ENCODE measurements at places on chromosomes 12 and 14.
A peak's percentile ranks its signal among the peaks of the same experiment; 100 is the strongest.

- DNase-seq = no peak
Observed at GRCh38 chr12:6322969-6323339, 12.5 kb downstream of the PLEKHG6 start.

- no peak for DNase-seq
Observed at GRCh38 chr12:64120568-64120967, 101.5 kb downstream of the KICS2 start.

DNA sequence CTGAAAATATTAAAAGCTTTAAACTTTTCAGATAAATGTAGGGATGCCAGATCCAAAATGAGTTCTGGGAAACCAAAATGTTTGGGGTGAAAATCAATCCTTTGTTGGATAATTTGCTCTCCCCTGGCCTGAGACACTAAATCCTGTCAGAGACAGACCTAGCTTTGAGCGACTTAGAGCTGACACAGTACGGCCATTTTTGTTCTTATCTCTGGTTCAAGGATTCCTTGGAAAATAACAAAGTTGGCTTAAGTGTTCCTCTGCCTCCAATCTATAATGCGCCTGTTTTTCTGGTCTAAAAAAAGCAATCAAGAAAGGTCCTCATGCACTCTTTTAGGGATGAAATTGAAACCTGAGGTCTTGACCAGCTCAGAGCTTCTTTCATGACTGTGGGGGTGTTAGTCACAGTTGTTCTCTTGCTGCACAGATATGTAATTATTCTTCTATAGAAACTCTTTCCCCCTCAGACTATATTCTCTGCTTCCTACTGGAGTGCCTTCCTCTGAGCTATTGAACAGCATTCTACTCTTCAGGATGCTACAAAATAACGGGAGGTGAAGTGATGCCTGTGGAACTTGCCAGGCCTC lies 52.3 kb upstream of the EGLN3 start:
- no peak for DNase-seq

GRCh38 chr12:68469113-68469512 lies 137.0 kb upstream of the MDM1 start:
- DNase-seq = no peak

GRCh38 chr12:7905071-7905470 lies 30.9 kb downstream of the SLC2A3 start:
- DNase-seq = no peak

DNA sequence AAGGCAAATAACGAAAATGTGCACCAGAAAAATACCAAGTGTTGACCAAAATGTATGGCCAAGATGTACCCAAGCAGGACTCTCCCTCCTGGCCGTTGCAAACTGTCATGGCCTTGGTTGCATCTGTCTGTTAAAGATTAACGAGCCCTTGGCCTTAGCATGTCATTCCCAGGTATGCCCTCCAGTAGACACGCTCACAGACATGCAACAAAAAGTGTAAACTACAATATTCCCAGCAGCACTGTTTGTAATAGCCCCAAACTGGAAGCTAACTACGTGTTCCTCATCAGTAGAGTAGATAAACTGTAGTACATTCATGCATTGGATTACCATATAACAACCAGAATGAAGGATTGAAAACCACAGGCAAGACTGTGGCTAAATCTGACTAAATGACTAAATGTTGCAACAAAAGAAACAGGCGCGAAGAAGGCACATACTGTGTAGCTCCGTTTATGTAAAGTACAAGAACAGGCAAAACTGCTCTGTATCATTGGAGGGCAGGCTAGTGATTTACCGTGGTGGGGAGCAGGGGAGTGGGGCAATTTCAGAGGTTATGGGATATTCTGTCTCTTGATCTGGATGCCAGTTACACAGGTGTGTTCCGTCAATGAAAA lies 232.8 kb upstream of the DIO3 start:
- no peak for DNase-seq

DNA sequence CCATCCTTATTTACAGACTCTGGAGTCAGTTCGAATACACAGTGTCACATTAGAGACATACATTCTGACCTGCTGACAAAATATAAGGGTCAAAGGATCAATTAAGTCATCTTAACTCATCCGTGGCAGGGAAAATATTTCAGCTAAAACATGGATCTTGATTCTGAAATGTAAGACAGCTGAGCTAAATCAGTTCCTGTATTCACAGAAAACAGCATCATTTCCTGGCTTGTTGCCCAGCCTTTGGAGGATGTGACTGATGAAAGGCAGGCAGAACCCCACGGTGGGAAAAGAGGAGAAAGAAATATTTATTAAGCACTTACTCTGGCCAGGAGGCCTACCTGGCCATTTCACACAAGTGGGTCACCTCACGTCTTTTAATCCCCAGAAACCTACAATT lies 101.9 kb downstream of the GAS2L3 start:
- DNase-seq = peak; percentile 15

GRCh38 chr12:111189792-111190191 lies 179.1 kb downstream of the PHETA1 start:
- DNase-seq = no peak

DNA sequence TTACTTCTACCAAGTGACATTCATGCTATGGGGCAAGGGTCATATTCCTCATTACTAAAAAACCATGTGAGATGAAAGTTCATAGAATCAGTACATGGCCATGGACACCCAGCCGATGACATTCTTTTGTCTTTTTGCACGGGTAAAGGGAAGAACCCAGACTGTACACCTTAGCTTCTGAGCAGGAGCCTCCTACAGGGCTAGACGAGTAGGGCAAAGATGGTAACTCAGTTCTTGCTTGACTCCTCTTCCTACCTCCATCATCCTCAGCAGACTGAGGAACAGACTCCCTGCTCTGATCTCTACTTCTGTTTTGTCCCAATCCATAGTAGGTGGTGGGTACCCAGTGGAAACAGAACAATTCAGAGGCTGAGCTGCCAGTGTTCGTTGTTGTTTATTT lies 281.3 kb downstream of the NPAS3 start:
- no peak for DNase-seq

- DNase-seq = no peak
Observed at GRCh38 chr12:85277900-85278597, 2.0 kb upstream of the ALX1 start.

DNA sequence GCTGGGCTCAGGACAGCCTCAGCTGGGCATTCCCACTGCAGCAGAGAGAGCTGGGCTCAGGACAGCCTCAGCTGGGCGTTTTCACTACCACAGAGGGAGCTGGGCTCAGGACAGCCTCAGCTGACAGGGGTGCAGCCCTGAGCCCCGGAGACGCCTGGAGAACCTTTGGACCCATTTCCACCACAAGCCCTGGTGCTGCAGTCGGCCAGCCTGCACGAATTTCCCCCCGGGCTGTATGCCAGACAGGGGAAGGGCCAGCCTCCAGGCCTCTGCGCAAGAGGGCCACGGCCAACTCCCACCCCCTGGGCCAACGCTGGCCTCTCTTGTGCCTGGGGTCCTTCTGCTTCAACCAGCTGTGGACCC lies 2.6 kb upstream of the C14orf180 start:
- DNase-seq = no peak

GRCh38 chr14:34498684-34499412 lies 36.8 kb upstream of the SPTSSA start:
- peak; percentile 13 for DNase-seq

- no peak for DNase-seq
Observed at GRCh38 chr12:105977236-105977635, 161.5 kb downstream of the NUAK1 start.

DNA sequence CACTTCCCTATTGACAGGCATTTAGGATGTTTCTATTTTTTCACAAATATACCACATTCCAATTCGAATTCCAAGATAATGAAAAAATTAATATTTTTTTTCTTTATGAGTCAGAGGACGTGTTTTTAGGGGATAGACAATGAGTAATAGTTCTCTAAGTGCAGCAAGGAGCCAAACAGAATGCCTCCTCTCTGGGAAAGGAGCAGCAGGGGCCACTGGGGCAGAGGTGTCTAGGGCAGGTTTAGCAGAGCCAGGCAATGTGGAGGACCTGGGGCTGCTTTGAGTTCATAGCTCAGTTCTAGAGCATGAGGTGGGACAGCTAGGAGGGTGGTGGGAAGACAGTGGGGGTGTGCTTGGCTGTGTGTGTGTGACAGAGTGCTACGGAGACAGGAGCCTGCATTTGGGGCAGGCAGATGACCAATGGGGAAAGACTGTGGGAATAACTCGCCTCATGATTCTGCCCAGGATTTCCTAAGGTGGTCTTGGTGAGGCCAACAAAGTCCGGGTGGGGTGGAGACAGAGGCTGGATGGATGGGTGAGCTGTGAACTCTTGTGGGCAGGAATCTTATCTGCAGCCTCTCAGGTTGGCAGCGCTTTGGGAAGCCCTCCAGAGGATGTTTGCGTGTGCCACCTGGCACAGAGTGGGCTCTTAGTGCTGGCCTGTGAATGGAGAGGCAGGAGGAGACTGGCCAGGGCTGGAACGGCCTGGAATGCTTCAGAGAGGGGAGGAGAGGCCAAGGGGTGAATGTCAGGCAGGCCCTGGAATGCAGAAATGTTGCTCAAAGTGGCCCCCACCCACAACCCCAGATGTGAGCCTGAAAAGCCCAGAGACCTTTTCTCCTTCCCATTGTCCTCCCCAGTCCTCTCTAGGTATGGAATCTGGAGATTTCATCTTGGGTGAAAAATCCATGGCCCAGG lies 2.4 kb upstream of the KRT7 start:
- DNase-seq = no peak

DNA sequence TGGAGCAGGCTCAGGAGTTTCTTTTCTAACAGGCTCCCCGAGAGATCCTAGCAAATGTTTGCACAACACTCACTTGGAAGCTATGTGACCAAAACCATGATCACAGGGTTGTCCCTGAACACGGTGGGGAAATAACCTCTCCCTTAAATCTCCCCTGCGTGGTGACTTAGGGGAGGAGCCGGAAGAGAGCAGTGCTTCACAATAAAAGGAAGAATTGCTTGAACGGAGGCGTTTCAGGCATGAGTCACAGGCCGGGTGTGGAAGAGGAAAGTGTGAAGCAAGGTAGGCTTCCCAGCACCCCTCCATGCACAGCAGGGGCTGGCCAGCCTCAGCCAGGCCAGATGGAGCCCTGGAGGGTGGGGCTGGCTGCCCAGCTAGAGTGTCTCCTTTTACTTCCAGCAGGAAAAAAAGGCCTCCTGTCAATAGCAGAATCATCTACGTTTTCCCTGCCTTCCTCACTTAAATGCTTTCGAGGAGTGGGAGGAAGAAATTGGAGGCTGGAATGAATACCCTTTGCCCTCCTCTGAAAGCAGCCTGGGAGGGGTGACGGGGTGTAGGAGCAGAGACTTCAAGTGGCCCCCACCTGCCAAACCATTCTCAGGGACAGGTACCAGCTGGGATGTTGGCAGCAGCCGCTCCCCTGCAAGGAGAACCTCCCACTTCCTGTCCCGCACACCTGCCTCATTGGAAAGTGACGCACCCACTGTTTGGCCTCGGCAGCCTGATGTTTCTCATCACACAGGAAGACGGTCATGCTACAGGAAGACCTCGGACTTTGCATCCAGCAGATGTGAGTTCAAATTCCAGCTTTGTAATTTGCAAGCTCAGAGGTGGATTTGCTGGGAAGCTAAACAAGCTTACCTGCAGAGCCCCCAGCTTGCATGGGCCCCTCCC lies 30.1 kb upstream of the PPP2R5C start:
- DNase-seq = peak; percentile 86

DNA sequence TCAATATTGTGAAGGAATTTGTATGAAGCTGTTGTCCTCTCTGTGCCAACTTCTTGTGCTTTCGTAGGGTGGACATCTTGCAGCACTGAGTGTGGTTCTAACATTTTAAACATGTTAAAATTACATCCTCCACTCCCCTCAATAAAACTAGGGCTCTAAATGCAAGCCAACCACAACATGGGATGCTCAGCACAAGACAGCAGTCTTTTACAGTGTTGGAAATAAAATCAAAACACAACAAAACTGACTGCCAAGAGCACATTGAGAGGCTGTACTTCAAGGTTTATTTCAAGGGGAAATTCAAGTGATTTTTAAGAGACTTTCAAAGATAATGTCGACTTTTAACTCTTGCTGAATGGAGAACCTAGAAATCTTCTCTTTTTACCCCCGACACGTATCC lies 396.9 kb downstream of the TMTC2 start:
- no peak for DNase-seq

GRCh38 chr12:75482646-75483045 lies 2.1 kb downstream of the GLIPR1 start:
- no peak for DNase-seq

GRCh38 chr12:19894050-19894449 lies 454.8 kb downstream of the AEBP2 start:
- no peak for DNase-seq

DNA sequence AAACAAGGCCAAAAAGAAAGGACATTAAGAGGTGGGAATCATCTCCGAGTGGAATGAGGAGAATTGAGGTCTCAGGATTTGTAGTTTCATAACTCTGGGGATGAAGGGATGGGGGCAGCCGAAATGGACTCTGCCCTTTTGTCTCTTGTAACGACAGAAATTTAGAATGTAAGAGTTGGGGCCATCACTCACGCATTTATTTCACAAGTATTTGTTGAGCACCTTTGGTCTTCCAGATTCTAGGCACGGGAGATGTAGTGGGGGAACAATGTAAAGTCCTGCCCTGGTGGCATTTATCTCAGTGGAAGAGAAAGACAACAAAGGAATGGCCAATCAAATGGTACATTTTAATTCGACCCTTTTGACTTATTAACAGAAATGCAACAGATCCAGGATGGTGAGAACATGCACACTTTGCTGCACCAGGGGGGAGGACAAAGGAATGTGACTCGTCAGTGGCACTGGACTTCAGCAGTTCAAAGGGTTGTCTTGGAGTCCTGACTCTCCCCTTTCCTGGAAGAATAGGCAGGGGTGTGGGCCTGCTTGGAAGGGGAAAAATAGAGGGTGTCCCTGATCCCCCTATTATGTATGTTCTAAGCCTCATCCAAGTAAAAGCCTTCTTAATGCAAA lies 102.0 kb downstream of the TMEM30B start:
- no peak for DNase-seq

DNA sequence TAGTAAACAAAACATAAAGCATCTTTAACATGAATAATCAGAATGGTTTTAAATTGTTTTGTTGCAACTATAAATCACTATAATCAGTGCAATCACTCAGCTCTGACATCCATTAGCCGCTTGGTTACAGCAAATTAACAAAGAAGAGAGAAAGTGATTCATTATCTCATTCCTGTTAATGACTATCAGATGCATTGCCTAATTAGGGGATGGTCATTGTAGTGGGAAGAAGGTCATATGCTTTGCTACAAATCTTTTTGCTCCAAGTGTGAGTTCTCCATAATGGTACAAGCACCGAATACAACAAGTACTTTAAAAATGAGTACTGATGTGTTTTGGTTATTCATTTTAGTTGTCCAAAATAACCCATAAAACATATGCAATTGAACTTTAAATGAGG lies 272.0 kb downstream of the AKAP6 start:
- no peak for DNase-seq

DNA sequence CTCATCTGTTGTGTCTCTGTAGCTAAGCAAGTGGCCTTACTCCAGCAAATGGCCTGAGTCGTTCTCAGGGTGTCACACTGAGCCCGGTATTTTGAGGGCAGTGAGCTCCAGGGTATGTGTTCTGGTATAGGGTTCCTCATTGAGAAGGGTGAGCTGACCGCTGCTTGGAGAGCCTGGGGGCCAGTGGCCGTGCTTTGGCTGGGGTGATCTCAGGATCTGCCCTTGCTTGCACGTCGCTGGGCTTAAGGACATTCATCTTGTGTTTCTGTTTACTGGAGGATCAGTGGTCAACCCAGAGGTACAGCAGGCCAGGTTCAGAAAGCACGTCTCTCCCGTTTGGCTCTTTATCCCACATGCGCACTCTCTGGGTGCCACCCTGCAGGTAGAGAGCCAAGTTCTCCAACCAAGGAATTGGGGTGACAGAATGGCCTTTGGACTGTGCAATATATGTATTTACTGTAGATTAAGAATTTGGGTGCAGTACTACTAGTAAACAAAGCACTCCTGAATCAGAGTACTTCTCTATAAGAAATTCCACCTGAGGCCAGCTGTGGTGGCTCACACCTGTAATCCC lies 52.1 kb downstream of the FBXW8 start:
- no peak for DNase-seq
